ENCODE measurements at places on chromosomes 16 and 17.

GRCh38 chr16:26701243-26701886 is 365.4 kb upstream of the C16orf82 start:
- no peak for DNase-seq

- no peak for DNase-seq
These were observed 2.9 kb upstream of the CARMIL2 start for GRCh38 chr16:67641779-67642708.

DNA sequence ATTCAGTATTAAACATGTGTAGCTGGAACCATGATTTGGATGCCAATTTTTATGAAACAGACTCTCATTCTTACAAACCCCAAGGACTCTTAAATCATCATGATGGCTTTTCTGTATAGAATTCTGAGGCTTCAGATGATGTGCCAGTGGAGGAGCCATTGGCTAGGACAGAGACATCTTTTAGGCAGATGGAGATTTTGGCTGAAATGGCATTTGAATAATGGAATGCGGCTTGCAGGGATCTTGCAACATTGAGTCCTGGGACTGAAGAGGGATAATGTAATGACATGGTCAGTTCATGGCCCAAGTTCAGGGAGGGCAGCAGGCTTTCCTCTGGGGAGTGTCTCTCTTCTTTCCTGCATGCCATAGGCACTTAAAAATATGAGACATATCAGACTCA is 172.4 kb downstream of the ABCA8 start:
- DNase-seq = no peak

DNA sequence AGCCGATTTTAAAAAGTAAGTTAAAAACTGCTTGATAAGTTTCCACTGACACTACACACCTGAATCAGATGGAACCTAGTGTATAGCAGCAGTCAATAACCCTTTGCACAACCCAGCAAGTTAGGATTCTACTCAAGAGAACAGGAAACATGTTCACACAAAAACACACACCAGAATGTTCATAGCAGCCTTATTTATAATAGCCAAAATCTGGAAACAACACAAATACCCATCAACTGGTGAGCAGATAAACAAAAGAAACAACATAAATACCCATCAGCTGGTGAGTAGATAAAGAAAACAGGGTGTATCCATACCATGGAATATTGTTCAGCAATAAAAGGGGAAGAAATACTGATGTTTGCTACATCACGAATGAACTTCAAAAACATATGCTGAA is 2.7 kb upstream of the CDH11 start:
- DNase-seq = no peak

DNA sequence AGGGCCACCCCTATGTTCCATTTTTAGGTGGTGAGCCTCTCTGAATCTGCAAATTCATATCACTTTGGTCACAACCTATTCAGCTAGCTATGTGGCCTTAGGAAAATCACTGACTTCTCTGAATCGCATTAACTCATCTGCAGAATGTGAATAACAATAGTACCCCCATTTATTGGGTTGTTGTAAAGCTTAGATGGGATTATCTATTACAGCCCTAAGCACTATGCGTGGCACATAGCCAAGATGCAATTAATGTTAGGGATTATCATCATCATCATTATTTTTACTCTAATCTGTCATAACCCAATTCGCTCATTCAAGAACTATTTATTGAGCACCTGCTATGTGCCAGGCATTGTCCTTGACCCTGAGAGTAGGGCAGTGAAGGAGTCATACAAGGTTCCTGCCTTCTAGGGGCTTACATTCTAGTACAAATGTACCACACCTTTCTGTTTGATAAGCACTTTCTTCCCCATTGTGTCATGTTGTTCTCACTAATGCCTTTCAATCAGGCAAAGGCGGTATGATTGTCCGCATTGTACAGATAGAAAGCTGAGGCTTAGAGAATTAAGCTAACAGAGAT is 38.5 kb downstream of the CHD9 start:
- DNase-seq = no peak

- no peak for DNase-seq
These were observed 71.6 kb downstream of the METRNL start for GRCh38 chr17:83151056-83151441.

GRCh38 chr17:64413513-64413912 is 22.9 kb upstream of the PECAM1 start:
- DNase-seq = no peak

GRCh38 chr17:12312692-12313091 is 292.0 kb downstream of the MAP2K4 start:
- no peak for DNase-seq

DNA sequence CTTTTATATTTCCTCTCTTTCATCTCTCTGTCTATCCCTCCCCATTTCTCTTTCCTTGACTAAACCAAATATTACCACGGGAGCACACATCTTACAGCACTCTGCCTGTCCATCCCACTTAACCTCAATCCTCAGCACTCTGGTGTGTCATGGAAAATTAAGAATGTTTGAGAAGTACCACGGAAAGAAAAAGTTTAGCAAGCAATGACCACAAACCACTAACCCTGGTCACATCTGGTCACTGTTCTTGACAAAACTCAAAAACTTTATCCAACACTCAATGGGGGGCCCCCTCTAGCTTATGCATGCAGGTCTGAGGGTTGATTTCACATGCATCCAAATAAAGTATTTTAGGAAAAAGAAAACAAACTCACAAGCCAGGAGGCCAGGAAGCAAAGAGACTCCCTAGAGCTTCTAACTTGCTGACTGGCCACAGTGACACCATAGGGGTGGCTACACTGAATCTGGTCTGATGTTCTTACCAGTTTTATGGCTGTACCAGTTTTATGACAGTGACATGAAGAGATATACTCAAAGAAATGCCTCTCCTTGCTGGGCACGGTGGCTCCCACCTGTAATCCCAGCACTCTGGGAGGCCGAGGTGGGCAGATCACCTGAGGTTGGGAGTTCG is 229.2 kb downstream of the STX8 start:
- no peak for DNase-seq

GRCh38 chr17:32126746-32127145 is 15.6 kb upstream of the RHOT1 start:
- DNase-seq = no peak

GRCh38 chr16:20647736-20648135 is 49.7 kb downstream of the ACSM1 start:
- DNase-seq = no peak

DNA sequence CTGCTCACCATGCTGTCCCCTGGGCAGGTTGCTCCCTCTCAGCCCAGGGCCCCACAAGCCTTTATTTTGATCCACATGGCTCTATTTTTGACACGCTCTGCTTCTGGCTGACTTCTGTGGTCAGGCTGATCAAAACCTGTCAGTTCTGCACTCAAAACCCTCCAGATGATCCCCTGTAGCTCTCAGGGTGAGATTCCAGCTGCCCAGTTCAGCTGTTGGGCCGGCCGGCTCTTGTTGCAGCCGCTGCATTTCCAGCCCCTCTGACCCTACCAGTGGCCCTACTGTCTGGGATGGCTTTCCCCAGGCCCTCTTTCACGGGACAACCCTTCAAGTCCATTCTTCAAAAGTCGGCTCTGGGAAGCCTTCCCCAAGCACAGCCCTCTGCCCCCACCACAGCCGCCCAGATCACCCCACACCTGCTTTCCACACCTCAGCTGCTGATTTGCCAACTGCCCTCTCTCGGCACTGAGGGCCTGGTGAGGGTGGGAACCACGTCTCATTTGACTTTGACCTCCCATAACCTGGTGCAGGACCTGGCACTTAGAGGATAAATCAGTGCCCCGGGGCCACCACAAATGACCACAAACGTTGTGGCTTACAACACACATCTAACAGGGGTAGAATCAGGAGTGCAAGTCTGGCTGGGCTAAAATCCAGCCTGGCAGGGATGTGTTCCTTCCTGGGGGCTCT is 16.3 kb upstream of the CACNG4 start:
- no peak for DNase-seq

- no peak for DNase-seq
These were observed 4.6 kb downstream of the PDF start for GRCh38 chr16:69325784-69326171.

- DNase-seq = no peak
These were observed 16.2 kb downstream of the VMP1 start for GRCh38 chr17:59723607-59724006.

DNA sequence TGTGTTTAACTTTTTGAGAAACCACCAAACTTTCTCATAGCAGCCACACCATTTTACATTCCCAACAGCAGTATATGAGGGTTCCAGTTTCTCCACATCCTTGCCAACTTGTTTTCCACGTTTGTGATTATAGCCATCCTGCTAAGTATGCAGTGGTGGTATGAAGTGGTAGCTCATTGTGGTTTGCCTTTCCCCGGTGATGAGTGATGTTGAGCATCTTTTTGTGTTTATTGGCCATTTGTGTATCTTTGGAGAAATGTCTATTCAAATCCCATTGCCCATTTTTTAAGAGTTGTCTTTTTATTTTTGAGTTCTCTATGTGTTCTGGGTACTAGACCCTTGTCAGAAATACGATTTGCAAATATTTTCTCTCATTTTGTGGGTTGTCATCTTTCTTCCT is 17.4 kb downstream of the SF3B3 start:
- DNase-seq = no peak

DNA sequence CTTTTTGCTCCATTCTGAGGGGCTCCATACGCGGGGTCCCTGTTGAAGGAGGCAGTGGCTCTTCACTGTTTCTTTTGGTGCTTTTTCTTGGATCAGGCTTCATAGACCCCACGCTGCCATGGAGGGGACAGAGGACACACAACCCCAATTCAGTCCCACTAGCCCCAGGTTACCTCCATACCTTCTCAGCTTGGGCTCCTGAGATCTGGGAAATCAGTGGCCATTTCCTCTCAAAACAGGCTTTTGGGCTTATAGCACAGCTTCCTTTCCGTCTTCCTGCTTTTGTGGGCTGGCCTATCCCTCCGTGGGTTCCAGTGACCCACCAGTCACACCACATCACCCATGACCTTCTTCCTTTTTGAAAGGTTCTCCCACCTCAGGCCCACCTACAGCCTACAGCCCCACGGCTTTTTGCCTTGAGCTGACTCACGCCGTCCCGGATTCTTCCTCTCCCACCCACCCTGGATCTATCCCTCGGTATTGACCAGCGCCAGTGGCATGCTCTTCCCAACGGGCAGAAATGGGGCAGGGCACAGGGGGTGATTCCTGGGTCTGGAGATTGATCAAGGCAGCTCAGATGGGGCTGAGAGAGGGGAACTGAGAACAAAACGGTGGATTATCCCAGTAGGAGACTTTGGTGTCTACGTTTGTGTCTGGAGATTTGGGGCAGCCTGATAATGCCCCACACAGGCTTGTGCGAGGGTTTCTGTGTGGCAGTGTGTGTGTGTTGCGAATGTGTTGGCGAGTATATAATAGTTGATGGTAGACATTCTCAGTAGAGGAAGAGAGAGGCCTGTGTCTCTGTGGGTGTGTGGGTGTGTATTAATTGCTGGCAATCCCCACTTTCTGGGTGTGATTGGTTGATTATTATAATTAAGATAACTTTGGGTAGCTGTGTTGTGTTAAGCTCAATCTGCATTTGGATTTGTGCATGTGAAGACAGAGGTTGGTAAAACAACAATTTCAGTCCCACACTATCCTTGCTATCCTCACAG is 3.8 kb downstream of the TBX21 start:
- DNase-seq = no peak

Data from CD4-positive, alpha-beta memory T cell (primary cell).